ENCODE measurements at places on chromosomes 5 and 9.
A peak's percentile ranks its signal among the peaks of the same experiment; 100 is the strongest.

DNA sequence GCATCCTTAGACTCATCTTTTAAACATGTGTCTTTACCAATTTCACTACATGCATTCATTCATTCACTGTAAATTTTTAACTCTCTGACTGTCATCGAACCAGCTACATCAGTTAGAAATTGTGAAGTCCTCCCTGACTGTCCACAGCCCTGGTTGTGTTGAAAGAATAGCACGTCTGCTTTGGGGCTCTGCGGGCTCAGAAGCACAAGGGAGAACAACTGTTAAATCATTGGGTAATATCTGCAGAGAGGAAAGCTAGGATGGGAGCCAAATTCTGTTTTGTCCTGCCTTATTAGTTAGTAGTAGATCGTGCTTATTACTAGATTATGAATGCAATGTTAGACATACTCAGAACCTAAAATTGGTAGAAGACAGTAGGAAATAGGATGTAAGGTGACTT, 26.3 kb upstream of the FAM120AOS start:
- DNase-seq = no peak

- DNase-seq = no peak
Observed at GRCh38 chr5:5480481-5481111, 58.1 kb downstream of the ICE1 start.

DNA sequence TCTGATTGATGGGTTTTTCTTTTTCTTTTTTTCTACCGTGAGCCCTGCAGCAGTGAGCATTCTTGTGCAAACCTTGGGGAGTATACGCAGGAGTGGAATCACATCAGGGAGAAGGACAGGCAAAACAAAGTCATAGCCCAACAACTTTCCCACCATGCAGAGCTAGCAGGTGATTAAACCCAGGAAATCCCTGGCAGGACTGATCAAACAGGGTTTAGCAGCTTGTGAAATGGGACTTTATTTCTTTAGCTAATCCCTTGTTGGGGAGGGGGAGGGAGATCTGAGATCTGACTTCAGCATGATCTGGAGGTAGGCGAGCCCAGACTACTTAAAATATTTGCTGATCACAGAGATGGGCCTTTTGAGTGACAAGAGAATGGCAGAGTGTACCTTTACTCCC, 162.0 kb upstream of the GLRA1 start:
- DNase-seq = no peak

DNA sequence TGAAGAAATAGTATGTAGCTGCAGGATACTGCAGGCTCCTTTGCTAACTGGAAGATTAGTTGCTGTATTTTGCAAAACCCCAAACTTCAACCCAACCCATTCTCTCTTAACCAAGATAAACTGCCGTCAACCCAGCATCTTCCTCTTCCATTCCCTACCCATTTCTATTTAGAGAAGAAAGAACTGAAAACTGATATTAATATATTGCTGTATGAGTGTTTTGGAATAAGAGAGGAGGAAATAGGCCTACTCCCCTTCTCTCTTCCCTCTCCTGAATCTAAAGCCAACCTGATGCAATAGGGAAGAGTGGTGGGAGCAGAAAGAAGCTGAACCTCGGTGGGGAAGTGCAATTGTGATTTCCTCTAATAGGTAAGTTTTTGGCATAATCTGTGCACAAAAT, 83.7 kb downstream of the TMEM215 start:
- no peak for DNase-seq

DNA sequence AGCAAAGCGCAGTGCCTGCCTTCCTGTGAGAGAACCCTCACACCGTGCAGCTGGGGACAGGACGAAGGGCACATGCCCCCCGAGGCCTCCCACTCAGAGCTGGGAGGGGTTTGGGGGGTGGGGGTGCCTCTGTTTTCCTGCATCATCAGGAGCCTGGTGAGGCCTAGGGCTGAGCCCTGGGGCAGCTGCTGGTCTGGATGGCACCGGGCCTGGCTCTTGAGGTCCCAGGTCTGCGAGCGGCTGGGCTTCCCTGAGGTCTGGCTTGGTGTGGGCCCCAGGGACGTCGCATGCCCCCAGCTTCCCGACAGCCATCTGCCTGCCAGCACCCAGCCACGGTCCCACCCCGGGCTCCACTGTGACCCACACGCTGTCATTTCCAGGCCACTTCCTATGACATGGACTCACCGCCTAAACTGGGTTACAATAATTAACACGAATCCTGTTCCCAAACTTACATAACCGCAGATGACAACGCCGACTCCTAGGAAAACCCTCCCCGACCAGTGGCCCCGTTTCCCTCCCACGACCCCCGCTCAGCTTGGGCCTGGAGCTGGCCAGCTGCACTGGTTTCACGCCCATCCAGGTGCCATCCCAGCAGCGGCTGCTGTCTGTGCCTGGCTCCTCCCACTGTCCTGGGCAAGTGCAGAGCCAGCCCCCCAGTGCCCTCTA, 8.7 kb downstream of the NACC2 start:
- DNase-seq = no peak

DNA sequence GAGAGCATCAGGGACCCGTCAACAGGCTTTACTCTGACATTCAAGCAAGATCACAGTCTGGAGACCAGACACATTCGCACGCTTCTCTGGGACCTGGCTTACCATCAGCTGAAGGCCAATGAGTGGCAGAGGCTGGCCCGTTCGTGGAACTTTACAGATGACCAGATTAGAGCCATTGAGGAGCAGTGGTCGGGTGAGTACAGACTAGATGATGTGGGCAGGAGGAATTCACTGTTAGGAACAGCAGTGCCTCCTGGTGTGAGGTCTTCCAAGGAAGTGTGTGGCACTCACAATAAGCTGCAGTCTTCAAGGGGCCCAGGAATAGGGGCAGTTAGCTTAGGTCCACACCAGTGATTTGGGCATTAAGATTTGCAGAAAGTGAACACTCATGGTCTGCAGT, 50.4 kb downstream of the POC5 start:
- no peak for DNase-seq

GRCh38 chr9:33748633-33749304, 46.6 kb upstream of the PRSS3 start:
- no peak for DNase-seq

GRCh38 chr5:135100011-135100410, 66.0 kb upstream of the PITX1 start:
- no peak for DNase-seq

DNA sequence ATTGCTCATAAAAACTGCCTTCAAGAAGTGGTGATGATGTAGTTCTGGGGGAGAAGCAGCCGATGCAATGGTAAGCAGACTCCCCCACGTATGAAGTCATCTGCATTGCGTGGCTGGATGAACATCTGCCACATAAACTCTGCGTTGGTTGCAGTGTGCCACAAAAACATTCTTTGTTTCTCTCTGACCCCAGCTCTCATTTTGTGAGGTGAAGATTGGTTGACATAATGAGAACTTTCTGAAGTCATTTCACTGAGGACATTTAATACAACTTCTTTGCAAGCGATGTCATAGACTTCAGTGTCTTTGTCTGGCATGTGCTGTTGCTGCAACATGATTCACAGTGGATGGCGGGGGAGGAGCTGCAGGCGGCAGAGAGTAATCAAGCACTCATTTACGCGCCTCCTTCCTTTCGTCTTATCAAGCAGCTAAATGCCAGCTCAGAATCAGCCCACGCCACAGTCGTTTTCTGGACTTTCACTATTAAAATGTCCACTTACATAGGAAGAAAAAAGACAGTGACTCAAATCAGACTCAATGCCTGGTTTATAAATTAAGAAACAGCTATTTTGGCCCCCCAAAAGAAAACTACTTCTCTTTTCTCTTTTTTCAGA, 91.5 kb upstream of the NFIL3 start:
- no peak for DNase-seq

- no peak for DNase-seq
Observed at GRCh38 chr5:147393874-147394672, 115.8 kb downstream of the DPYSL3 start.

- no peak for DNase-seq
Observed at GRCh38 chr5:116152169-116152568, 67.3 kb downstream of the COMMD10 start.

DNA sequence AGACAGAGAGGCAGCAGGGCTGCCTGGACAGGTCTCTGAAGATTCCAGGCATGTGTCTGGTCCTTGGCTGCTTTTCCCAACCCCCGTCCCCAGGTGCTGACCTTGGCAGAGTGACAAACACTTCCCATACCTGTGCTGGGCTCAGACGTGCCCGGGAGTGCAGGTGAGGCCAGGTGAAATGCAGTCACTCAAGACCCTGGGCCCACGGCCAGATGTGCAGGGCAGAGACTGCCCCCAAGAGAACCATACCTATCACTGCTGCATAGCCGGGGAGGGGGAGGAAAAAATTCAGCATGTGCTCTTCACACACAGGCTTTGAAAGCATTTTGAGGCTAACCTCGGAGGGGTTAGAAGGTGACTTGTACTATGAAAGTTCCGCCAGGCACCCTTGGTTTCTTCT, 22.6 kb downstream of the CCNJL start:
- no peak for DNase-seq

DNA sequence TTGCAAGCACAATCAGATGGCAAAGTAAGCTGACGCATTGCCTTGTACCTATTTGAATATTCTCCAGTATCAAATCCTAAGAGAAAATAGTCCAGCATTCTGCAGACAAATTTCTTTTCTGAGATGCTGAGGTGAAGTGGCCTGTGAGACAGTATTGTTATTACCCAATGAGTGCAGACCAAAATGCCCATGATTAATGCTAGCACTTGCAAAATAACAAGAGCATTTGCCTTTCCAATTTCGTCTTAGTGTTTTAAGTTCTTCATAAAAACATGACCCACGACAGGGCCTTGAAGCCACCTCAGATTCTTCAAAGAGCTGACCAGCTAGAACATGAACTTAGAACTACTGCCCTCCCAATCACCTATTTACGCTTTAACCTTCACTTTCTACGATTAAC, 2.6 kb upstream of the IQGAP2 start:
- no peak for DNase-seq

DNA sequence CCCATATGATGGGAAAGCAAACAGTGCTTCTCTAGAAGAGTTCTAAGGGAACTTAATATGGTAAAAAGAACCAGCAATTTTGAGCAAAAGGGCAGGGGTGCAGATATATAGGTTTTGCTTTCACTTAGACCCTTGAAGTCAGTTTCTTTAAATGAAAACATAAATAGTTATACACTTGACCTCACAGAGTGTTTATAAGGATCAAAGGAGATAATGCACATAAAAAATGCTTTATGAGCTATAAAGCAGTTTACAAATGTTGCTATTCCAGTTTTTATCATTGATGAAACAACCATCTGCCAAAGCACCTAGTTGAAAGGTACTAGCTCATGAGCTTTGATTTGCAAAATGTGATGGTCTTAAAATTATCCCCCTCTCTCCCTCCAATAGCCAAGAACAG, 45.7 kb downstream of the ITGA2 start:
- no peak for DNase-seq

- no peak for DNase-seq
Observed at GRCh38 chr5:88725454-88725853, 157.5 kb downstream of the MEF2C start.

- DNase-seq = no peak
Observed at GRCh38 chr5:59503220-59503619, 390.3 kb downstream of the PDE4D start.

DNA sequence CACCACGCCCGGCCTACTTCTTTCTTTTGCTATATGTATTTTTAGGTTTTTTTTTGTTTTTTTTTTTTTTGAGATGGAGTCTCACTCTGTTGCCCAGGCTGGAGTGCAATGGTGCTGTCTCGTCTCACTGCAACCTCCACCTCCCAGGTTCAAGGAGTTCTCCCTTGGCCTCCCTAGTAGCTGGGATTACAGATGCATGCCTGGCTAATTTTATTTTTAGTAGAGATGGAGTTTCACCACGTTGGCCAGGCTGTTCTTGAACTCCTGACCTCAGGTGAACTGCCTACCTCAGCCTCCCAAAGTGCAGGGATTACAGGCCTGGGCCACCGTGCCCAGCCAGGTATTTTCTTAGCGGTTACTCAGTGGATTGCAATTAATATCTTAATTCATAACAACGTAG, 23.9 kb upstream of the C5orf24 start:
- no peak for DNase-seq

- no peak for DNase-seq
Observed at GRCh38 chr9:130824643-130825350, 10.3 kb upstream of the ABL1 start.

- no peak for DNase-seq
Observed at GRCh38 chr5:57664700-57665099, 182.1 kb upstream of the ACTBL2 start.

DNA sequence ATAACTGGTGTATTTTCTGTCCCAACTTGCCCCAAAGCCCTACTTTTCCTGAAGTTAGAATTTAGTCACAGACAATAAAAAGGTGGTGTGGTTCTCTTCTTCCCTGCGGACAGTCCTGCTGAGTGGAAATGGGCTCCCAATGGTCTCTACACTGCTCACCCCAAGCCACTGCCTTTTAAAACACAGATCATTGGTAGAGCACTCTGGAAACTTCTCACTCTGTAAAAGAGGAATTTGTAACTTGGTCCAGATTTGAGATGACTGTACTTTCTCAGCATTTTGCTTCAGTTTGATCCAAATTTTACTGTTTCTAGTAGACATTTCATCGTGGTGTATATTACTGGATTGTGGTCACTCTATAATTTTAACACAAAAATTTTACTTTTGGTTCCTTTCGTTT, 80.3 kb upstream of the ROR2 start:
- DNase-seq = no peak

- DNase-seq = no peak
Observed at GRCh38 chr5:170087168-170087817, 18.4 kb upstream of the FOXI1 start.

DNA sequence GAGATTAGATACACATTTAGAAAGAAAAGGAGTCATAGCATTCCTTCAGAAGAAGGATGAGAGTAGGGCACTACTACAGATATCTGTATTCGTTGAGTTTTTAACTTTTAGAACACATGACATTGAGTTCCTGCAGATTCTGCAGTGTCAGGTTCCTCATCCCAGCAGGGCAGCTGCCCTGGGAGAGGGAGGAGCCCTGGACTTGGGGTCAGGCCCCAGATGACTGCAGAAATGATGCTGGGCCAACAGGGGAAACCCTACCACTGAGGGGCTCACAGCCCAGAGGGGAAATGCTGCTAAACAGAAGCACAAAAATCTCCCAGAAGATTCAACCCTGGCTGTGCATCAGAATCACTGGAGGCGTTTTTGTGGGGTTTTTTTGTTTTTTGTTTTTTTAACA, 68.9 kb upstream of the TAF1L start:
- DNase-seq = no peak

GRCh38 chr5:173972925-173973615, 15.9 kb upstream of the C5orf47 start:
- peak; percentile 33 for DNase-seq

GRCh38 chr5:149172709-149173505, 31.6 kb downstream of the ABLIM3 start:
- no peak for DNase-seq

DNA sequence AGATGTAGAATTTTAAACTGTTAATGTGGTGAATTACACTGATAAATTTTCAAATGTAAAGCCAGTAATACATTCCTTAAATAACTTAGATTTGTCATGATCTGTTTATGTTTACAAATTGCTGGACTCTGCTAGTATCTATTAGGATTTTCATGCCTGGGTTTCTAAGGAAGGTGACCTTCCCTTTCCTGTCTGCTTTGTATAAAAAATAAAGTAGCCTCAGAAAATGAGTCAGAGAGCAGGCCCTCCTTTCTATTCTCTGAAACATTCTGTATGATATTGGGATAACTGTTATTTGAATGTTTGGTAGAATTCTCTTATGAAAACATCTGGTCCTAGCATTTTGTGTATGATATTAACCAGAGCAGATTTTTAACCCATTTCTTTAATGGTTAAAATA, 255.3 kb downstream of the SYK start:
- DNase-seq = no peak

GRCh38 chr5:2196989-2197619, 314.4 kb upstream of the IRX4 start:
- DNase-seq = no peak

Measured in GDM1 (cell line).